ENCODE measurements at places on chromosomes 3 and 15.

GRCh38 chr3:189430166-189430565 lies 201.0 kb upstream of the TP63 start:
- DNase-seq = no peak

- DNase-seq = no peak
Observed at GRCh38 chr3:53232641-53233377, 23.0 kb downstream of the TKT start.

DNA sequence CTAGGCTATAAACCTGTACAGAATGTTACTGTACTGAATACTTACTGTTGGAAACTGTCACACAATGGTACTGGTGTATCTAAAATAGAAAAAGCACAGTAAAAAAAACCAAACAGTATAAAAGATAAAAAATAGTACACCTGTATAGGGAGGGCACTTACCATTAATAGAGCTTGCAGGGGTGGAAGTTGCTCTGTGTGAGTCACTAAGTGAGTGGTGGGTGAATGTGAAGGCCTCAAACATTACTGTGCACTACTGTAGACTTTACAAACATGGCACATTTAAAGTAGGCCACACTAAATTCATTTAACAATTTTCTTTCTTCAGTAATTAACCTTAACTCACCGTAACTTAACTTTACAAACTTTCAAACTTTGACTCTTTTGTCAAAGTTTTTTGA lies 22.0 kb downstream of the B3GALNT1 start:
- DNase-seq = no peak

GRCh38 chr15:80732818-80733217 lies 37.7 kb downstream of the ABHD17C start:
- no peak for DNase-seq

- DNase-seq = no peak
Observed at GRCh38 chr3:106347350-106347749, 478.5 kb upstream of the CBLB start.

DNA sequence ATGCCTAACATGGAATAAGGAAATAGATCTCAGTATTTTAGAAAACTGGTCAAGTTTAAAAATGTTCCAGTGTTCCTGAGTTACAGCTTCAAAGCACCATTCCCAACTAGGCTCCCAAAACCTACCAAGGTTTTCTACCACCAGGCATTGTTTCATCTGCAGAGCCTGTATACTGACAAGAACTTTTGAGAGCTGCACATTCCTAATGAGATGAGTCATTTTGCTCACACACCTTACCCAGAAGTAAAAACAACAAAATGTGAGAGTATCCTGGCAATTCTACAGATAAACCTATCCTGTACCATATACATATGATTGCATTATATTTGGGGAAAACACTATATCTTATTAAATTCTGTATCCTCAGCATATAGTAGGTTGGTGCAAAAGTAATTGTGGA lies 90.7 kb downstream of the ATP8B4 start:
- DNase-seq = no peak

DNA sequence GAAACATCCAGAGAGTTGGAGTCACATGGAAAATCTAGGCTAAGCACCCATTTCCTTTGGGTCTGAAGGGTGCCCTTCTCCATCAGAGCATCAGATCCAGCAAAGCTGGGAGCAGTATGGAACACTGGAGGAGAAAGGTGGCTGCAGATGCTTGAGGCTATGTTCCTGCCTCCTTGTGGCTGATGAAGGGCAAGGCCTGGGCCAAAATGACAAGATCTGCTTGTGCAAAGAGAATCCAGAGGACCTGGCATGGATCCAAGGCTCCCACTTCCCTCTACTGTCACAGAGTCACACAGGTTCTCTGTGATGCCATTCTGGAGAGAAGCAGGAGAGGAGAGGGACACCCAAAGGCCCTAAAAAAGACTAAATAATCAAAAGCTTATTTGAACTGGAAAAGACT lies 9.2 kb upstream of the ATP8B4 start:
- DNase-seq = no peak

DNA sequence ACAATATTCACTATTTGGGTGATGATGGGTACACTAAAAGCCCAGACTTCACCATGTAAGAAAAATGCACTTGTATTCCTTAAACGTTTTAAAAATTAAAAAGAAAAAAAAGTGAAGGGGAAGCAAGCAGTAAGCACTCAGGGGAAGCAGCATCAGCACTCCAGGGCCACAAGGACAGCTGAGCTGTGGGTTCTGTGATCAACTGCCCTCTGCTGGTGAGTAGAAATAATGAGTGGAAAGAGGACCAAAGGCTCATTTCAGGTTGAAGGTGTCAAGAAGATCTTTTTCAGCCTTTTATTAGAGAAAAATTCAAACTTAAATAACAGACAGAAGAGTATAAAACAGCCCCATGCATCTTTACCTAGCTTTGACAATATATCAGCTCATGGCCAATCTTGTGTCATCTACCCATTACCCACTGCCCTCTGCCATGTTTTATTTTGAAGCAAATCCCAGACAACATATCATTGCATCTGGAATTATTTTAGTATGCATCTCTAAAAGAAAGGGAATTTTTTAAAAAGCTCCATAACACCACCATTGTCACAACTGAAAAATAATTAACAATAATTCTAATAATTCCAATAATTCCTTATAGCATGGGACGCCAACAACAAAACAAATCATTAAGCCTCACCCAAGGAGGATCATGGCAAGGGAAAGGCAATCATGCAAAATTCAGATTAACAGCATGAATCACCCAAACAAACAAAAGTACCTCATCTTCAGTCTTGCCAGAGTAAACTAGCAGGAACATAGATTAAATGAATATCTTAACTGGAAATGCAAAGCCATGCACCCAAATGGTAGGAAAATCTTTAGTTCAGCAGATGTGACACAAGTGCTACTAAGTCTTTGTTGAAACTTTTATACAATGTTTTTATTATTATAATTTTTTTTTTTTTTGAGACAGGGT lies 42.5 kb downstream of the TAMM41 start:
- peak; percentile 15 for DNase-seq

- no peak for DNase-seq
Observed at GRCh38 chr15:86557018-86557550, 477.4 kb downstream of the AGBL1 start.

DNA sequence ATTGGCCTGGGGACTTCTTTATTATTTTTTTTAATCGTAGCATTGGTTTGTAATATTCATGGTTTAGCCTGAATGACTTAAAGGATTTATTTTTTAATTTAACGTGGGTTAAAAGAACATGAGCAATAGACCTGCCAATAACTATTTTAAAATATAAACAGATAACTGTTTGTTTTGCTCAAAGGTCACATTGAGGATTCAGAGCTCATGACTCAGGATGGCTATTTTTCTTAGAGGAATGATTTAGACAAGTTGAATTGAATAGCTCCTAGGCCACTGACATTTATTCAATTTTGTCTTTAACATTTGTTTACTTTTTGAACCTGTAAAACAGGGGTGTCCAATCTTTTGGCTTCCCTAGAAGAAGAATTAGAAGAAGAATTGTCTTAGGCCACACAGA lies 68.5 kb downstream of the ITPR1 start:
- no peak for DNase-seq

- DNase-seq = no peak
Observed at GRCh38 chr3:173098959-173099358, 42.1 kb downstream of the SPATA16 start.

GRCh38 chr3:5184499-5184898 lies 3.0 kb upstream of the EDEM1 start:
- DNase-seq = no peak

DNA sequence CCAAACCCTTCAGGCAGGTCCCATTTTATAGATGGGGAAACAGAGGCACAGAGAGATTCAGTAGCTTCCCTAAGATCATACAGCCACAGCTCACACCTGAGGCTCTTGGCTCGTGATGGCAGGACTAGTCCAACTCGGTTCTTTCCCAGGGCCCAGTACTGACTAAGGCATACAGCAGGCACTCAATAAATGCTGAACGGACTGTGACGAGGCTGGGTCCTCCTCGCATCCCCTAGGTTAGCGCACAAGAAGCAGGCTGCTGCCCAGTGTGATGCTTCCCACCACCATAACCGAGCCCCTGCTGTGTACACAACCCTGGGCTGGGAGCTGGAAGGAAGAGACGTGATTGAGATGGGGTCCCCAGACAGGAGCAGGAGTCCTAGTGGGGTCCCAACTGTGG lies 24.9 kb downstream of the PLXND1 start:
- DNase-seq = no peak

DNA sequence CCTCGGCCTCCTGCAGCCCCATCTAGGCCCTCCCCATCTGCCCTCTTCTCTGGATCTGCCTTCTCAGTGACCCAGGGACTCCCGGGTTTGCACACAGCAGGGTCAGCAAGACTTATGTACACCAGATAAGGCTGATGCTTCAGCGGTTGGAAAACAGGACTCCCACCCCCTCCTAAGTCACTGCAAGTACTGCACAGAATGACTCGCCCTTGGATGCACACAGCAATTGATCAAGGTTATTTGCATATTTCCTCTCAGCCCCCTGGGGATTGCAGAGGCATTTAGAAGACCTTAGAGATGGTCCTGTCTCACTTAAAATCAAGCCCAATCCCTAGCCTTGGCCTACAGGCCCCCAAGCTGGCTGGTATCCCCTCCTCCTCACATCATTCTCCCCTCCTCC lies 8.9 kb downstream of the ACAN start:
- no peak for DNase-seq

- no peak for DNase-seq
Observed at GRCh38 chr3:23685541-23686258, 120.1 kb upstream of the UBE2E1 start.

GRCh38 chr15:66573348-66573718 lies 7.5 kb upstream of the LCTL start:
- no peak for DNase-seq

DNA sequence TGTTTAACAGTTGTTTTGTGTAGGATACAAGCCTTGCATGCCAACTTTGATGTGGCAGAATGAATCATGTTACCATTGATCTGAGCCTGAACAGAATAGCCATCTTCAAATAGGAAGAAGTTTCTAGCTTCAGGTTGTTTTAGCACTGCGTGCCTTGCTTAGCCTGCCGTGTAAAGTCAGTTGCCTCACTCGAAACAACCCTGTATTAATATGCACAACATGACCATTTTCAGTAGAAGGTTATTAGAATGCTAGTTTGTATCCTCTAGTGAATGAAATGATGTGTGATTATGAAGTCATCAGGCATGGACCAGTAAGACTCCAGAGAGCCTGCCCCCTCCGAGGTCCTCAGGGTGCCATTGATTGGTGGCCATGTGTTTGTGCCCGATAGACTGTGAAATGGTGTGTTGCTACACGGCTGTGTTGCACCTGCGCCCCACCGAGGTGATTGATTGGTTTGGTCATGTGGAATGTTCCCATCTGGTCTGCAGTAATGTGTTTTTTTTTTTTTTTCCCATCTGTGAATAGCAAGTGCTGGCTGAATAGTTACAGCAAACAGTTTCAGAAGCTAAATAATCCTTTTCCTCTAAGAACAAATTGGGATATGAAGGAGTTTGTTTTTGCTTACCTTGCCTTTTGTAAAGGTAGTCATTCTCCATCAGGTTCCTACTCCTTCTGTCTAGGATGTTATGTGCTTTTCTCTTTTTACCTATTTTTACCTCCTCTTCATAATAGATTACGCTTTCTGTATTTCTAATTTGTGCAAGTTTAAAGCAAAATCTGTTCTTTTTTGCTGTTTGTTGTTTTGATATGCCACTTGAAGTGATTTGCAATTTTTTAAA lies 214.9 kb downstream of the TCF12 start:
- DNase-seq = no peak

DNA sequence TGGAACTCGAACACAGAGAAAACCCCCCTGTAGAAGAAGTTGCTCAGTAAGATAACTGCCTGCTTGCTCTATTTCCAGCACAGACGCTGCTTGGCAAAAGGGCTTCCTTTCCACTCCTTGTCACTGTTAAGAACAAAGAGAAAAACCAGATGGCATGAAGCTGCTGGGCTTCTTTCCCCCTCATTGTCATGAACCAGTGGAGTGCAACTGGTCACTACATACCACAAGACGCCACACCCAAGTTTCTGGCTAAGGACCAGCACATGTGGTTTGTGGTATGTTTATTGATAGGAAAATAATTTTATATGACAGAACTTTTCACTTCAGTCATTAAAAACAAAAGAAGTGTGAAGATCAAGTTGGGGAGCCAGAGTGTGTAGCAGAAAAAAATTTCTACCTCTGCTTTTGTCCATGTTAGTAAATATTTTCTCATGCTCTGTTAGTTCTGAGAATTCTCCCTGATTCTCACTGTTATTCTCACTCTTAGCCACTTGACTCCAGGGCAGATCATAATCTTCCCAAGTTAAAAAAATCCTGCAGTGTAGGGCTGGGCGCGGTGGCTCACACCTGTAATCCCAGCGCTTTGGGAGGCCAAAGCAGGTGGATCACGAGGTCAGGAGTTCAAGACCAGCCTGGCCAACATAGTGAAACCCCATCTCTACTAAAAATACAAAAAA lies 37.9 kb downstream of the CLK3 start:
- no peak for DNase-seq

- no peak for DNase-seq
Observed at GRCh38 chr3:140545197-140545596, 132.7 kb upstream of the TRIM42 start.

DNA sequence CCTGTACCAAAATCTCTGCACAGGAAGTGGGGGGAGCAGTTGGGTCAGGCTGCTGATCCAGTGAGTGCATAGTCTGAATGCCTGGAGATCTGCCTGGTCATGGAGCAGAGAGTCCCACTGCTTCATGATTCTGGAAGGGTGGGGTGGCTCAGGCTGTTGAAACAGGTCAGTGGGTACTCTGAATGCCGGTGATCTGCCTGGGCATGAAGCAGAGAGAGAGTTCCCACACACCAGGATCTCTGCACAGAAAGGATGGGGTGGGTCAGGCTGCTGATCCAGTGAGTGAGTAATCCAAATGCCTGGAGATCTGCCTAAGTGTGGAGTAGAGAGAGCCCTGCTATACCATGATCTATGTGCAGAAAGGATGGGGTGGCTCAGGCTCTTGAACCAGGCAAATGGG lies 16.1 kb upstream of the GCSAM start:
- DNase-seq = no peak

DNA sequence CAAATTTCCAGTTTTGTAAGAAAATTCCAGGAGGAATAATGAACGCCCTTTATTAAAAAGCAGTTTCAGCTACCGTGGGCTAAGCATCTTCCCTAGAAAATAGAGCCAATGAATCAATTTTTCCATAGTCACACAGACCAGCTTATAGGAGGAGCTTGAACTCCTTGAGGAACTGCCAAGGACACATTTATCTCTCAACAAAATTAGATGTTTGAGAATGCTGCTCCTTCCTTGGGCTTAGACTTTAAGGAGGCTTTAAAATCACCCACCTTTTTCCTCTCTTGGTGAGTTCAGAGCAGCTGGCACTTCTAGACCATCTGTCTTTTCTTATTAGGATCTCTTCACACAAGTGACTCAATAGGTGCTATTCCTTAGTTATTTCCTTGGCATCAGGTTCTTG lies 588.0 kb downstream of the SQOR start:
- DNase-seq = no peak

GRCh38 chr3:146217324-146217723 lies 33.6 kb downstream of the PLSCR4 start:
- no peak for DNase-seq

- no peak for DNase-seq
Observed at GRCh38 chr3:24299246-24299805, 195.3 kb downstream of the THRB start.

Measured in stimulated activated CD4-positive, alpha-beta T cell treated with anti-CD3 and anti-CD28 coated beads, Interleukin-12 subunit alpha, Interleukin-12 subunit beta, amount 100 ng/mL, for 4 hours (primary cell).